ENCODE measurements at places on chromosomes 1 and 21. TPM values are rescaled to one million over a fixed set of nuclear protein-coding genes. Genes with fewer than 3 reads are reported as not detected.

GRCh38 chr1:1906185-1907097 is 8.6 kb upstream of the CALML6 start:
- H3K27ac ChIP-seq = no peak overlapping the region
- no peaks in the 10 kb centered on the region for H3K27me3 ChIP-seq
- H3K4me3 ChIP-seq = no peak overlapping the region
- DNase-seq = peak; percentile 86

Gene NES
- total RNA-seq = 1.4 TPM

Gene FAM163A
- total RNA-seq = not detected

Gene SPATA17
- total RNA-seq = 0.42 TPM

- DNase-seq = no peak
- peaks cover 5% of the 10 kb centered on the region for H3K36me3 ChIP-seq
These were observed 20.5 kb upstream of the YRDC start for GRCh38 chr1:37828410-37829074.

DNA sequence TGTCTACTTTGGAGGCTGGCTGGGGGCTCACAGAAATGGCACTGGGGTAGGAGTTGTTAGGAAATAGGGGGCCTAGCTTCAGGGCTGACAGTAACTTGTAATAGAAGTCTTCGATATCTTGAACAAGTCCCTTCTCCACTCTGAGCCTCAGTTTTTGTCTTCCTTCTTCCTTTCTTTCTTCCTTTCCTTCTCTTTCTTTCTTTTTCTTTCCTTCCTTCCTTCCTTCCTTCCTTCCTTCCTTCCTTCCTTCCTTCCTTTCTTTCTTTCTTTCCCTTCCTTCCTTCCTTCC is 12.9 kb downstream of the BTG2 start:
- no peak overlapping the region for H3K4me3 ChIP-seq
- no peak for DNase-seq
- peak overlapping the region; percentile 72 for H3K27ac ChIP-seq
- no peaks in the 10 kb centered on the region for H3K36me3 ChIP-seq
- peaks cover 60% of the 10 kb centered on the region for H3K4me1 ChIP-seq

DNA sequence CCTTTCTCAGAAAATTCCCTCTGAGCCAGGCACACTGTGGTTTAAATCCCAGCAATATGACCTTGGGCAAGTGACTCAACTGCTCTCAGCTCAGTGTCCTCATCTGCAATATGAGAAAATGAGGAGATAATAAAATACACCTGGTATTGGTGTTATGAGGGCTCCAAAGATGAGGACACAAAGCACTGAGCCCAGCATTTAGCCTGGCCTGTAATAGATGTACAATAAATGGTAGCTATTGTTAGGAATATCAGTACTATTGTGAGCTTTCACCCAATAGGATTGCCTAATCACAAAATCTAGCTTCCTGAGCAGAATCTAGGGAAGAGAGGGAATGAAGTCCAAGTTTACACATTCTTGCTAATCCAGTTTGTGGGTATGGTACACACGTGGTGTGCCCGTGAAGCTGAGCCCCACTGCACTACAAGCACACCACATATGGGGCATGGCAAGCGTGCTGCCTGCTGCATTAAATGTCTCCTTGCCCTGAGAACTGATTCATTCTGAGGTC is 24.3 kb upstream of the SLC30A1 start:
- H3K4me3 ChIP-seq = no peak overlapping the region
- no peak overlapping the region for H3K27ac ChIP-seq
- H3K4me1 ChIP-seq = no peaks in the 10 kb centered on the region
- H3K27me3 ChIP-seq = no peaks in the 10 kb centered on the region
- no peak for DNase-seq

DNA sequence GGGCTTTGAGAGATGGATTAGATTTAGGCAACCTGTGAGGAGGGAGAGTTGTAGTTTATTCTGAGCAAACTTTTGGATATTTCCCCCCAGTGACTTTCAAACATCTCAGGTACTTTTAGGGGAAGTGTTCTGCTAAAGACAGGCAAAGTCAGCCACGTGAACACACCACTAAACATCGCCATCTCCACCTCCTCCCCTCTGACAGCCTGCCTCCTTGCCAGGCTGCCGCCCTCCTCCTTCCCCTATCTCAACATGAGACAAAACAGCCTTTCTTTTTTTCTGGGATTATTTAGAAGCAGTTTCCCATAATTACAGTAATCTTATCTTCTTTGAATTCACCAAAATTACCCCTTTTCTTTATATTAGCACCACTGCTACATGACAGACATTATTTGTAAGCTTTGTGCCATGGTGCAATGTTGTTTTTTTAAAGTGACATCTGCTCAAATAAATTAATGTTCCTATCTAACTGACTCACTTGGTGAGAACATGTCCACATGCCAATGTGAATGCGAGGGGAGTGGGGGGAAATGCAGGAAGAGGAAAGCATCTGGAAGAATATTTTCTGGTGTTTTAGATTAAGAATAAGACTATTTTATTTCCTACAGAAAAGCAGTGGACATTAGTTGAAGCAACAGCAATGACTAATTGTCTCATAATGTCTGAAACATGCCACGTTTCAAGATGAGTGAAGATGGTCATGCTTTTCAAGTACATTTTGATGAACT is 147.8 kb upstream of the ATP1B1 start:
- no peak overlapping the region for H3K27ac ChIP-seq
- H3K4me1 ChIP-seq = no peaks in the 10 kb centered on the region
- no peak for DNase-seq
- no peaks in the 10 kb centered on the region for H3K36me3 ChIP-seq

Gene CAPN8
- 1.3 TPM for total RNA-seq

DNA sequence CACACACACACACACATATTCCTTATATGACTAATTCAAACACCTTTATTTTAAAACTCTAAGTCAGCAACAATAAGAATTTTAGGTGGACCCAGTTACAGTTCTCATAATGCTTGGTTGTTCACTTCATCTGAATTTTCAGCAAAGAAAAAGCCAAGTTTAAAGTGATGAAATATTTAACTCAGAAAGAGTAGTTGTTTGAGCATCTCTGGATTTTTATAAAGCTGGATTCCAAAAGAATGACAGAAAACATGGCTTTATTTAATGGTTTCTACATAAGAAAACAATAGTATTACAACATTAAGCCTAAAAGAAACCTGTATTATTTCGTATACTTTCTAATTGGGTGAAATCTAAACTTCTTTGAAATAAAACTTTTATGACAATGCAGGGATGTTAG is 54.2 kb upstream of the ADAMTS5 start:
- H3K4me3 ChIP-seq = no peak overlapping the region
- H3K36me3 ChIP-seq = no peaks in the 10 kb centered on the region
- no peaks in the 10 kb centered on the region for H3K4me1 ChIP-seq
- no peaks in the 10 kb centered on the region for H3K27me3 ChIP-seq
- no peak overlapping the region for H3K27ac ChIP-seq

DNA sequence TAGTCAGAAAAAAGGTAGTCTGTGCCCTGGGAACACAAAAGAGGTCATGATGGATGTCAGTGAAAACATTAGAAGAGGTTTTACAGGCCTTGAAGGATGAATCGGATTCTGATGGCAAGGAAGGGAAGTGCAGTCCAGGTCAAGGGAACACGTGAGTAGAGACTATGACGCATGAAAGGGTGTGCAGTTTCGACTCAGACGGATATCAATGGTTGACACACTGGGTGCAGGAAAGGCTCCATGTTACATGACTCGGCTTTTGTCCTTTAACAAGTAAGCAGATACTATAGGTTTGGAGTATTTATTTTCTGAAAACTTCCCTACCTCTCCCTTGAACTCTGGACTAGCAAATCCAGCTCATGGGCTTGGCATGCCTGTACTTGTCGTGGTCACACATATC is 55.3 kb downstream of the SEC16B start:
- H3K27me3 ChIP-seq = no peaks in the 10 kb centered on the region
- no peaks in the 10 kb centered on the region for H3K36me3 ChIP-seq
- H3K4me3 ChIP-seq = no peak overlapping the region
- no peaks in the 10 kb centered on the region for H3K4me1 ChIP-seq

DNA sequence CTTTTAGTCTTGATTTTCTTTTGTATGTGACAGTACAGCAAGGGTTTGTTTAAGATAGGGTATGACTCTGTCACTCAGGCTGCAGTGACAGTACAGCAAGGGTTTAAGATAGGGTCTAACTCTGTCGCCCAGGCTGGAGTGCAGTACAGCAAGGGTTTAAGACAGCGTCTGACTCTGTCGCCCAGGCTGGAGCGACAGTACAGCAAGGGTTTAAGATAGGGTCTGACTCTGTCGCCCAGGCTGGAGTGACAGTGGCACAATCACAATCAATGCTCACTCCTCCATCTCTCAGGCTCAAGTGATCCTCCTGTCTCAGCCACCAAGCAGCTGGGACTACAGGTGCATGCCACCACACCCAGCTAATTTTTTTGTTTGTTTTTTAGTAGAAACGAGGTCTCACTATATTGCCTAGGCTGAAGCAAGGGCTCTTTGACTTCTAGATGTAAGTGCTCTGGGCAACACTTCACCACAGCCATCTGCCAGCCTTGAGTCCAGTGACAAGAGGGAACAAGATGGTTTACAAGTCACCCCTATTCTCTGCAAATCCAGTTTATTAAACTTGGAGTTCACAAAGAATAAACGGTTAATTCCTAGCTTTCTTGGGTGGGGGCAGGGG is 965 bp upstream of the SH2D5 start:
- peaks cover 4% of the 10 kb centered on the region for H3K4me1 ChIP-seq
- no peaks in the 10 kb centered on the region for H3K27me3 ChIP-seq
- H3K4me3 ChIP-seq = no peak overlapping the region
- no peak overlapping the region for H3K27ac ChIP-seq

Gene TEKT2
- 1.4 TPM for total RNA-seq

GRCh38 chr1:201582705-201583442 is 43.9 kb downstream of the NAV1 start:
- no peak overlapping the region for H3K4me3 ChIP-seq
- no peak for DNase-seq
- no peaks in the 10 kb centered on the region for H3K27me3 ChIP-seq
- no peaks in the 10 kb centered on the region for H3K36me3 ChIP-seq
- H3K27ac ChIP-seq = no peak overlapping the region
- no peaks in the 10 kb centered on the region for H3K4me1 ChIP-seq

GRCh38 chr1:24553931-24554330 is 2.0 kb upstream of the NCMAP start:
- no peak overlapping the region for H3K4me3 ChIP-seq
- DNase-seq = no peak
- H3K36me3 ChIP-seq = no peaks in the 10 kb centered on the region
- H3K27me3 ChIP-seq = no peaks in the 10 kb centered on the region

DNA sequence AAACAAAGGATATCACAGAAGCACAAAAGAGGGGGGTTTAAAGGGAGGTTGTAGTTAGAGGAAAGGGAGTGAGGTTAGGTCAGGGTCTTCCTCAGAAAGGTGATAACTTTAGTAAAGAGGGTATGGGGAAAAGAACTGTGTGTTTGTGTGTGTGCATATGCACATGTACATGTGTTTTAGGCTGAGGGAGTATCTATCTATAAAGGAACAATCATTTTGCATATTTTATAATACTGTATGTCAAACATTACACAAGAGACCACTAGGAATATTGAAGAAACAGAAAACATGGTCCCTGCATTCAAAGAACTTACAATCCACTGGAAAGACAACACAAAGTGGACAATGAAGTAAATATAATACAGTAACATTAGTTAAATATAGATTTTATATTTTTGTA is 132.2 kb downstream of the ACBD6 start:
- peaks cover 8% of the 10 kb centered on the region for H3K4me1 ChIP-seq
- H3K36me3 ChIP-seq = no peaks in the 10 kb centered on the region
- no peaks in the 10 kb centered on the region for H3K27me3 ChIP-seq
- no peak overlapping the region for H3K27ac ChIP-seq
- no peak overlapping the region for H3K4me3 ChIP-seq
- no peak for DNase-seq

Gene ZSCAN20
- total RNA-seq = 3.4 TPM

GRCh38 chr1:230242326-230242725 is 175.3 kb downstream of the GALNT2 start:
- H3K36me3 ChIP-seq = peaks cover 25% of the 10 kb centered on the region
- H3K4me3 ChIP-seq = no peak overlapping the region
- H3K27me3 ChIP-seq = no peaks in the 10 kb centered on the region
- no peak overlapping the region for H3K27ac ChIP-seq

Gene ADCY10
- total RNA-seq = 0.09 TPM

- H3K27me3 ChIP-seq = no peaks in the 10 kb centered on the region
- no peaks in the 10 kb centered on the region for H3K36me3 ChIP-seq
- no peak for DNase-seq
- no peak overlapping the region for H3K4me3 ChIP-seq
These were observed 27.2 kb upstream of the ERG start for GRCh38 chr21:38525454-38525853.

Gene PRAMEF4
- not detected for total RNA-seq

GRCh38 chr1:233496993-233497392 is 116.9 kb upstream of the KCNK1 start:
- H3K4me3 ChIP-seq = no peak overlapping the region
- H3K4me1 ChIP-seq = no peaks in the 10 kb centered on the region
- no peaks in the 10 kb centered on the region for H3K36me3 ChIP-seq
- no peak overlapping the region for H3K27ac ChIP-seq

DNA sequence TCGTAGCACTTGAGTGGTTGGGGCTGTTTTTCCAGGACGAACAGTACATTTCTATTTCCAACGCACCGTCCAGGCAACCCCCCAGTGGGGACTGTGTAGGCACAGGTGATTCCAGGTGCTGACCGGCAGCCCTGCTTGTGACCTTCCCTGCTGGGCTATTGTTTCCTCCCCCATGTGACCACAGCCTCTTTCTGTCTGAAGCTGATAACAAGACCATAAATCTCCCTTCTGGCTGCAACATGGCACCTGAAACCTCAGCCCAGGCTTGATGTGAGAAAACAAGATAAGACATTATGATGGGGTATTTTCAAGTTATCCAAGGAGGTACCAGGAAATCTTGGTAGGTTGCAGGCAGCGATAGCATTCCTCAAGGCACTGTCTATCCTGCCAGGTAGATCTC is 48.2 kb downstream of the HLX start:
- DNase-seq = peak; percentile 2
- no peaks in the 10 kb centered on the region for H3K36me3 ChIP-seq
- no peak overlapping the region for H3K4me3 ChIP-seq
- H3K27me3 ChIP-seq = no peaks in the 10 kb centered on the region
- no peak overlapping the region for H3K27ac ChIP-seq
- H3K4me1 ChIP-seq = no peaks in the 10 kb centered on the region

GRCh38 chr1:36089393-36090121 is 865 bp downstream of the ADPRS start:
- H3K4me3 ChIP-seq = peak overlapping the region; percentile 97
- H3K4me1 ChIP-seq = peaks cover 5% of the 10 kb centered on the region
- peak overlapping the region; percentile 86 for H3K27ac ChIP-seq
- no peaks in the 10 kb centered on the region for H3K27me3 ChIP-seq
- no peaks in the 10 kb centered on the region for H3K36me3 ChIP-seq
